Midbrain (tissue), 1 donor: ENCODE measurements at places on chromosomes 3 and 15.
A peak's percentile ranks its signal among the peaks of the same experiment; 100 is the strongest.

DNA sequence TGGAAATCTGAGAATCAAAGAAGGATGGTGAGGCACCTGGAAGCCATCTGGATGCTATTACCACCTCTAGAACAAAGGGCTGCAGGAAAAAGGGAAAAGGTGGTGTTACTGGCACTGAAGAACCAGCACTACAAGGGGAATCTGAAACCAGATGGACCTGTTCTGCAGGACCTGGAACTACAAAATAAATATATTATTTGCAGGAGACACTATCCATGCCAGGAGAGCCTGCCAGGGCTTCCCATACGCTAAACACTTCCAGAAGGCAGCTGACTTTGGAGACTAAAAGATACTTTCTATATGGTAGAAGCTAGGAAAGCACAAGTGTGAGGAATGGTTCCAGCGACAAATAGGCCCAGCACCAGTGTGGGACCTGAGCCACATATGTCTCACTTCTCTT lies 83.4 kb upstream of the POU1F1 start:
- no peak for DNase-seq

DNA sequence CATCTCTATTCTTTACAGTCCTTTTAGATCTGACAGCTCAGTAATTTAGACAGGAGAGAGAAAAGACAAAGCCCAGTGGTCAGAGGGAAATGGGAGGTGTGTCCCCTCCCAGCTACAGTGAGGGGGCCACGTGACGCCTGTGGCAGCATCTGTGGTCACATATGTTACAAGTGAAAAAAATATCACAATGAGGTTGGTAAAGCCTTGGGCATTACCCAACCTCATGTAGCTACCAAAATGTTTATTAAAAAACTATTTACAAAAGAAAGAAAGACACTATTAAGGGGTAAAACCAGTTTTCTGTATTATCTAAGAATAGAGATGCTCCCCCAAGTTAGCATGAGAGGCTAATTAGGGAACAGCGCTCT lies 42.9 kb upstream of the PLCL2 start:
- no peak for DNase-seq

DNA sequence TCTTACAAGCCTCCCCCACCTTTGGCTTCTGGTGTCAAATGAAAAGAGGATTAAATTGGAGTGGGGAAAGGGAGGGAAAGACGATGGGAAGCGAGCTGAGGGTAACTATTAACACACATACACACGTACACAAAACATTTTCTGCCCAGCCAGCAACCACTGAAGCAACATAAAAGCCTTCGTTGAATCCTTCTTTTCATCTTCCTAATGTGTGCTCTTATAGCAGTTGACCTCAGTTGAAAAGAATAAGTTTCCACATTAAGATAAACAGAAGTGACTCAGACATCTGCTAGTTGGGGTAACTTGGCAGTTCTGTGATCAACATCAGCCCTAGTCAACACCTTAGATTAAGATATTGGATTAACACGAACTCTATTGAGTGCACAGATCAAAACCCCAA lies 558.5 kb downstream of the MECOM start:
- DNase-seq = no peak

- no peak for DNase-seq
Measured at GRCh38 chr3:114378760-114379159, 84.9 kb downstream of the TIGIT start.

DNA sequence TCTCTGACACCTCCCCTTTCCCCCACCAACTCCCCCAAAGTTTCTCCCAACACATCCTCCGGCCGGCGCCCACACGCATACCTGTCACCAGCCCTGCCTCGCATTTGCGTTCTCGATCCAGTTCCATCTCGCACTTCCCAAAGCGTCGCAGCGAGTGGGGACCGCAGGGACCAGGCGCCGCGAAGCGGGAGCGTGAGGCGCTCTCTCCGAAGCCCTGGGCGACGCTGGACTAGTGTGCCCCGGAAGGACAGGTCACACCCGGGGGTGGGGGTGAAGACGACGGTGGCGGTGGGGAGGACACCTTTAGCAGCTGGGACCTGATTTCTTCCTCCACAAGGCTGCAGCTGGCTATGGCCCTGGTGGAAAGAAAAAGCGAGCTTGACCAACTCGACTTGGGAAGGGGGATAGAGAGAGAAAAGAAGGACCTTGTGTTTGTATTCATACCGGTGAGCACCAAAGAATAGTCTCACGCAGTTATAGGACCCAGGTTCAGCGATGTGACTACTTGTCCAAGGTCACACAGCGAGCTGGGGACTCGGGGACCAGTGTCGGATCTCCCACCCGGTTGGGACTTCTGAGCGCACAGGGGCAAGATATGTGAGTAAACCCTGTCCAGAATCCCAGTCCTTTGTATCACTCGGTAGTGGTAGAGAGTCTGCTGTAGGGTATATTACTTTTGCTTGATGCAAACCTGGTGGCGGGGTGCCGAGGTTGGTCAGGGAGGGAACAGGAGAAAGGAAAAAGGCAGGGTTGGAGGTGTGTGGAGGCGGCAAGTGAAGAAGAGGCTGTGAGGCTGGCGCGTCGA lies 607 bp upstream of the GHSR start:
- no peak for DNase-seq

GRCh38 chr3:188262913-188263683 lies 109.1 kb downstream of the LPP start:
- DNase-seq = peak; percentile 82

DNA sequence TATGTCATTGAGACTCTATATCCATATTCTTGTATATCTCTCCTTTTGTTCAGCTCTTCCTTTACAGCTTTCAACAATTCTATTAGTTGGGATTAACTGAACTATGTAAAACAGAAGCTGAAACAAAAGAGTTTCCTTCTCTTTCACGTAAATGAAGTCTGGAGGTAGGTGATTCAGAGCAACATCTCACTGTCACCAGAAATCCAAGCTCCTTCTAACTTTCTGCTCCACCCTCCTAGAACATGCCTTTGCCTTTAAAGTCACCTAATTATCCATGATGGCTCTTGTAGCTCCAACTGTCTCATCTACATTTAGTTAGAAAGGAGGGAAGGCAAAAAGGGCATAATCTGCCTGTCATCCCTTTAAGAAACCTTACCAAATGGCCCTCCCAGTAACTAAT lies 458.2 kb upstream of the MDFIC2 start:
- no peak for DNase-seq
